Fibroblast of skin of right quadriceps (primary cell): ENCODE measurements at places on chromosomes 3 and 15.
A peak's percentile ranks its signal among the peaks of the same experiment; 100 is the strongest.

DNA sequence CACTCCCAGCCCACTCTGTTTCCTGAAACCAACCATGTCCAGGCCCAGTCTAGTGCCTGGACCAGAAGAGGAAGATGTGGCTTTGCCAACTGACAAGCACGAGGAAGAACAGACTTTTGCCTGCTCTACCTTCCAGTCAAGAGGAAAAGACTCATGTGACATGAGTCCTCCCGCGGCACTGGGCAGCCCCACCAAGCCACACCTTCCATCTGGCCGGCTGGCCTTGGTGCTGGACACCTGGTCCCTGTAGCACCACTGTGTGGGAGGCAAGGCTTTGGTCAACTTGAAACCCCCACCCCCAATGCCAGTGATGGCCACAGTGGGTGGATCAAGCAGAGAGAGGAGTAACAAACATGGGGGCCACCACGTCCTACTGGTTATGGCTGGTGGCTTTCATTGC, 12.5 kb downstream of the CHDH start:
- DNase-seq, result no peak

- DNase-seq, result no peak
Measured at GRCh38 chr15:81495780-81496467, 121.9 kb upstream of the TMC3 start.

GRCh38 chr15:57395292-57395691, 19.0 kb downstream of the CGNL1 start:
- DNase-seq, result peak; percentile 72

- peak; percentile 37 for DNase-seq
Measured at GRCh38 chr15:77974098-77974414, 103.5 kb downstream of the TBC1D2B start.

GRCh38 chr3:94024385-94024784, 4.0 kb downstream of the STX19 start:
- DNase-seq, result peak; percentile 34

- peak; percentile 49 for DNase-seq
Measured at GRCh38 chr3:30754426-30754825, 140.0 kb downstream of the GADL1 start.

DNA sequence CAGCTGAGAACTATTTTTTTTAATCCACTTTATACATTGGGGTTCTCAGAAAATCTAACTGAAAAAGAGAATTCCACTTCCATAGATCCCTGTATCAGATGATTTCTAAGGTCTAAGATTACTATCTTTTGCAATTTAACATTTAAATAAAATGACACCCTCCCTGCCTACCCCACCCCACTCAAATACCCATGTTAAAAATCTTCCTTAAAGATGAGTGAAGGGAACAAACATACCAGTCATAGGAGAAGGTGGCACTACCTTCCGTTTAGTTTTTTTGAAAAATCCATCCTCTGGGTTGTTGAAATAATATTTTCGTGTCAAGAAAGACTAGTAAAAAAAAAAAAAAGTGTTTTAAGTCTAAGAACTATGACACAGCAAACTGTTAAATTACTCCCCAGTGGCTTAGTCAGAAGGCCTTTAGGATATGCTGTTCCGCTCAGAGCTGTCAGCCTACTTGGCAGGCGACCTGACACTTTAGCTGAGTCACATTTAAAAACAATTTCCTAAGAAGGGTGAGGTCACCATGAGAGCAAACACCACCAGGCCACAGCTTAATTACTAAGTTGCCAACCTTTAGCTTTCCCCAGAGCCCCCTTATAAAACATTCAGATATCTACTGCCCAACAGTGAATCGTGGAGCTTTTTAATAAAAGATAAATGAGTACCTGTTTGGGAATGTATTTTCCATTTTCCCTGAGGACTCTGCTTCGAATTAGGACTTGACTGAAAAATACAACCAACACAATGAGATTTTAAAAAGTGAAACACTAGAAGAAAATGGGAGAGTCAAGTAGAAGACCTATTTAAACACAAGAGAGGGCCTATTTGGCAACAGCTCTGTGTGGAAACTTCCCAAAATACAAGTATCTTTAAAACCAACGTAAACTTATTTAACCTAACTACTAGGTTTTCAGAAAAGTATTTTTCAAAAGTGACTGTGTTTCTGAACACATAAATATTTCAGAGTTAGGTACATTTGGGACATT, 9.6 kb downstream of the EMC3 start:
- DNase-seq, result peak; percentile 96
